Globus pallidus (tissue), 1 donor: ENCODE measurements at places on chromosomes 5 and 9.

DNA sequence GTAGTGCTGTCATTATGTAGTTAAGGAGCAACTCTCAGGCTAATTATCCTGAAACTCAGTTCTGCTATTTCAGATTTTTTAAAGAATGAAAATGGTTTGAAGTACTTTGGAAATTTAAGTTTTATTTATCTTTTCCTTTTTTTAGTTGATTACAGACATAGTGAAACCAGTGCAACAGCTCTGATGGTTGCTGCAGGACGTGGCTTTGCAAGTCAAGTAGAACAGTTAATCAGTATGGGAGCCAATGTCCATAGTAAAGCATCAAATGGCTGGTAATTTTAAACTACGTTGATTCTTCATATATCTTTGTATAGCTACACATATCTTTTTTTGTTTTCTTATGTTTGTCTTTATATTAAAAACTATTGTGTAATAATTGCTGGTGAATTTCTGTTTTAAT is 34.9 kb downstream of the YTHDC2 start:
- no peak for DNase-seq

DNA sequence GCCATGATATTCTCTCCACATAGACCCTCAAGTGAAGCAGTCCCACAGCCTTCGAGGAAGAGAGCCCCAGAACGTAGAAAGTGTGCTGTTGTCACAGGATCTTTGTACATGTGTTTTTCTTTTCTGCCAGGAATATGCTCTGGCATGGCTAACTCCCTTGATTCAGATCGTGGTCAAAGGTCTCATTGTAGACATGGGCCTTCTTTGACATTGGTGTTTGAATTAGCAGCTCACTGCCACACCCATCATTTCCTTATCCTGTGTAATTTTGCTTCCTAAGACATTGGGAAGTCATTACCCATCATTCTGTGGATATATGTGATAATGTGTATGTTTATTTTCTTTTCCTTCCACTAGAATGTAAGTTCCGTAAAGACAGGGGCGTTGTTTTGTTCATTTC is 25.5 kb downstream of the MTRR start:
- DNase-seq = no peak

DNA sequence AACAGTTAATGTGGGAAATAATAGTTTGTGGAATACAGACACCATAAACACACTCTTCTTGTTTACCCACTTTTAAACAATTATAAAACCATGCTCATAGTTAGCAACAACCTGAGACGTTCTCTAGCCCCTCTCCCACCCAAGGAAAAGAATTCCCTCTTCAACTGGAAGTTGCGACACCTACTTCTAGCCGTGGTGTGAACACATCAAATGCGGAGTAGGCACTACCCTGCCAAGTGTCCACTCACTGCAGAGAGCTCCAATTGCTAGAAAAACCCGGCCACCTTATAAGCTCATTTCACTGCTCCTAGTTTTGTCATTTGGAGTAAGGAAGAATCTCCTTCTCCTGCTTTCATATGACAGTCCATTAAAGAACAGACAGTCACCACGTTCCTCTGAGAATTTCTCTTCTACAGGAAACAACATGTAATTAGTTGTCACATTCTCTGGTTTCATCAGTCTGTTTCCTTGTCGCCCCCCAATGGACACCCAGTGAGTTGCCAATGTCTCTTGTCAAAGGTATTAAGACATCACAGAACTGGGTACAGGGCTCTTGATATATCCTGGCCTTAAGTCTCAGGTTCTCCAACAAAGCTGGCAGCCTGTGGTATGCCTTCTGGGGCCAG is 47.3 kb downstream of the PRLR start:
- peak; percentile 19 for DNase-seq

GRCh38 chr5:61779743-61780142 is 447.7 kb downstream of the ZSWIM6 start:
- DNase-seq = no peak

DNA sequence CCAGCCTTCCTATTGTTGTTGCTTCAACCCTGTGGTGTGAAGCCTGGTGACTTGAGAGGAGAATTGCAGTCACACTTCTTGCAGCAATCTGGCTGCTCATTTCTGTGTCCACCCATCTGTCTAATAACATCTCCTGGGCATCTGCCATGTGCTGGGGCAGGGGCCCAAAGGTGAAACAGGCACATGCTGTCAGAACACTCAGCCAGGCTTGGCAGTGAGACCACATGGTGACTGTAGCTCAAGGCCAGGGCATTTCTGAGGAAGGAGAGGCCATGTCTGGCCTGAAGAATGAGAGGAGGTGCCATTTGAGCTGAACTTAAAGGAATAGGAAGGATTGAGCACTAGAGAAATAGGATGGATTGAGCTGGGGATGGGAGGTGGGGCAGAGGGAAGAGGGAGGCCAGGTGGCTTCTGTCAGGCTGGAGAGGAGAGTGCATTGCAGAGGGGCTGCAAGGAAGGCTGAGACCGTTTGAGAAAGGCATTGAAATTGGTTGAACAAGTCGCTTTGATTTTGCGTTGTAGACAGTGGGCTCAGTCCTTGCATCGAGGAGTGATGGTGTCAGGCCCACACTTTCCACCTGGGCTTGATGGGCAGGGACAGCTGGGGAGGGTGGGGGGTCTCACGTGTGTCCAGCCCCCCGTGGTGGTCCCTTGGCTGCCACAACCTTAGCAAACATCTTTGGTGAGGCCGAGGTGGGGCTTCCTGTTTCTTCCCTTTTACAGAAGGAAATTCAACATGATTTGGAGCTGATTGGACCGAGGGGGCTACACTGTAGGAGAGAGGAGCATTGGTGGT is 222.4 kb downstream of the CACNA1B start:
- DNase-seq = no peak

DNA sequence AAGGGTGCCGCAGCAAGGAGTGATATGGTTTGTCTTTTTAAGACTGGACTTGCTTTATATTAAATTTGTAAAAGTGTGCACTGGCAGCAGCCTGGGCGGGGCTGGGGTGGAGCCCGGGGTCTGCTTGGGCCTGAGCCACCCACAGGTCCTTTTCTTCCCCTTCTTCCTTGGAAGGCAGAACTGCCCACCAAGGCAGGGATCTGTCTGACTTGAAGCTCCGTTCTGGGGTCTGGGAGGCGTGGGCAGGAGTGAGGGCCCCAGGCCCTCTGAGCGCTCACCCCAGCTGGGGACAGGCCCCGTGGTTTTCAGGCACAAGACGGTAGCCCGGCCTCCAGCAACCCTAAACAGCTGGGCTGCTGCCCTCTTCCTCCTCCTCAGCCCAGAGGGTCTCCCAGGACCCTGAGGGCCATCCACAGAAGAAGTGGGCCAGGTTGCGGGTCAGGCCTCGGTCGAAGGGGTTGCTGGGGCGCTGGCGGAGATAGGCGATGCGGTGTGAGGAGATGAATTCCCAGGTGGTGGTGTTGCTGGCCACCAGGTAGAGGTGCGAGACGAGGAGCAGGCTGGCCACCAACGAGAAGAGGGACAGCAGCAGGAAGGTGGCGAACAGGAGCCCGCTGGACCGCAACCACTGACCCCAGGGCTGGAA is 3.0 kb downstream of the ZDHHC12 start:
- DNase-seq = no peak

DNA sequence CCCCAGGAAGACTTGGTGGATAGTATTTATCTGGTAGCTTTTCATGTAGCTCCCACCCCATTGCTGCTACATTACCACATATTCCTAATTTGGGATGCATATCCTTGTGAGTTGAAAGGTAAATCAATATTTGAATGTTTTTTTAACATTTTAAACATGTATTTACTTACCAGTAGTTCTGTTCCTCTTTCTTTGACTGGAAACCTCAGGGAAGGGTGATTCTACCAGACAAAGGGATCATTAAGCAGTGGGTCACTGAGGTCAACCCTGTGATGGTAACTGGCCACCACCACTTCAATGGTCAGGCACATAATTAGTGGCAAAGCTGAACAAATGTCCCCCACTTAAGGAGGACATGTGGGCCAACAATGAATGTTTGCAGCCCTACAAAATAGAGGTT is 27.2 kb upstream of the KLF9 start:
- no peak for DNase-seq

DNA sequence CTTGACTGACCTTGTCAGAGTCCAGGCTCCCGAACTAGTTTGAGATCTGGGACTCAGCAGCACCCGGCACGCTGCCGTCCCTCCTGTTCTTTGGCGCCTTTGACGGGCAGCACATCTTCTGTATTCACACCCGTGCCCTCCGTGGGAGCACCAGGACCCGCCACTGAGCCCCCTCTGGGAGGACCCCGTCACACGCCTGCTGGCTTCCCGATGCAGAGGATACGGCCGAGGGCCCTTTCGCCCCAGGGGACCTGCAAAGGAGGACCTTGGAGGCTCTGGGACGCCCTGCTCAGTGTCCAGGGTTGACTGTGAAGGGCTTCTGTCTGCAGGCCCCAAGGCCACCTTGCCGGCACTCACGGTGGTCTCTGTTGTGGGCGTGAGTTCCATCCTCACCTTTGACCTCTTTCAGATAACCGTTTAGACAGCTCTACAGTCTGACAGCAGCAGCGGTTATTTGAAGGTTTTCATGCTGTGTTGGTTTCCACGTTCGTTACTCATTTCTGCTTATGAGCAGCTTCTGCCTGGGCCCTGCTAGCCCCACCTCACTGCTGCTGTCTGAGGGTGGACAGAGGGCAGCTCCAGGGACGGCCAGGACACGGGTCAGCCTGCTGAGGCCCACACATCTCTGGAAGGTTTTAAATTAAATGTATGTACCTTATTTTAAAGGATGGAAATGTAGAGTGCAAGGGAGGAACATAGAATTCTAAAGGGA is 12.6 kb upstream of the EXOC3 start:
- no peak for DNase-seq

GRCh38 chr9:31574006-31574765 is 810.3 kb upstream of the ACO1 start:
- DNase-seq = no peak

DNA sequence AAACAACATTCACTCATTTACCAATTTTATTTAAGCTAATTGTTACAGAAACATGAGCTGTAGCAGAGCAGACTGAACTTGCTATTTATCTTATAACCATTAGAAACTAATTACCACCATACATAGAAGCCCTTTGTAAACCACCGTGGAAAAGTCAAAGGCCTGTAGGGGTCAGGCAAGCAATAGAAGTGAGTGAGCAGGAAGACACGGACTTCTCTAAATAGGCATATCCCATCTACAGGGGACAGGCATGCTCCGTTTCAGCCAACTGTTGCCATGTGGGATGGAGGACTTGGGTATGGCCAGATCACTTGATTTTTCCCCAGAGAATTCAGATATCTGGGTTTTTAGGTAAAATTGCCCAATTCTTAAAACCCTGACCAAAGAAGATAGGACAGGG is 44.8 kb downstream of the PRRC1 start:
- peak; percentile 35 for DNase-seq
